Heart left ventricle (tissue), 16 donors: ENCODE measurements at places on chromosomes 1 and 21. TPM values are rescaled to one million over a fixed set of nuclear protein-coding genes. Genes with fewer than 3 reads are reported as not detected.

DNA sequence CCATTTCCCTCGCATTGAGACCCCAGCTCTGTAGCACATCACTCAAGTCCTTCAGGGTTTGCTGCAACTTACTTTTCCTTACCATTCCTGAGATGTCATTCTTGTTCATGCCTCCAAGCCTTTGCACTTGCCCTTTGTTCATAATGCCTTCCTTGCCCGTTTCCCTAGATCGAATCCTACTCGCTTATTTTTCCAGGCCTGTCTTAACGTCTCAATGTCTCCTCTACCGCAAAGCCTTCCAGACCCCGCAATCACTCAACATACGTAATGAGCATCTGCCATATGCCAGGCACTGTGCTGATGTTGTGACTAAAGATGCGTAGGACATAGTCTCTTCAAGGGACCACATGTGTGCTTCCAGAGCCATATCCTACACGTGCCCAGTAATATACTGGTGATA lies 31.1 kb upstream of the CNIH3 start:
- H3K36me3 ChIP-seq = no peaks in the 10 kb centered on the region
- no peak overlapping the region for H3K4me3 ChIP-seq
- H3K27ac ChIP-seq = no peak overlapping the region
- DNase-seq = no peak

GRCh38 chr1:78229344-78229743 lies 183.6 kb downstream of the GIPC2 start:
- H3K27ac ChIP-seq = no peak overlapping the region
- H3K4me1 ChIP-seq = no peaks in the 10 kb centered on the region
- no peak for DNase-seq
- H3K27me3 ChIP-seq = no peaks in the 10 kb centered on the region

DNA sequence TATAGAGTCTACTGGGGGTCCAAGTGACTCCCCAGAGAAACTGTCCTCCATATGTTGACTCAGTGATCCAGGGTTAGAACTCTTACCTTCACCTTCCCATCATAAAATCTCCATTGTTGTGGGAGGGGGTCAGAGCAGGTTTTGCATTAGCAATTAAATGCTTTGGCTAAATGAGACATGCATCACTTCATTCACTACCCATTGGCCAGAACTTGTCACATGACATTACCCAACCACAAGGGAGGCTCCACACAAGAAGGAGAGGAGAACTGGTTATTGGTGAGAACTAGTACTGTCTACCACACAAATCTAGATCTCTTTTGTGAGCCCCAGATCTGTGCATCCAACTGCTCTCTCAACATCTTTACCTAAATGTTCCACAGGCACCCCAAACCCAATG lies 4.2 kb upstream of the C1orf162 start:
- peaks cover 17% of the 10 kb centered on the region for H3K4me1 ChIP-seq
- H3K4me3 ChIP-seq = no peak overlapping the region
- no peak for DNase-seq

- no peaks in the 10 kb centered on the region for H3K27me3 ChIP-seq
- no peak overlapping the region for H3K4me3 ChIP-seq
- DNase-seq = no peak
Observed at GRCh38 chr1:66493731-66494130, 40.2 kb upstream of the SGIP1 start.

- no peaks in the 10 kb centered on the region for H3K27me3 ChIP-seq
- H3K36me3 ChIP-seq = no peaks in the 10 kb centered on the region
- no peak overlapping the region for H3K4me3 ChIP-seq
- no peak overlapping the region for H3K27ac ChIP-seq
- H3K4me1 ChIP-seq = no peaks in the 10 kb centered on the region
Observed at GRCh38 chr1:4269330-4269729, 369.3 kb upstream of the C1orf174 start.

GRCh38 chr21:29209696-29210095 lies 79.3 kb downstream of the MAP3K7CL start:
- no peak for DNase-seq
- H3K27ac ChIP-seq = no peak overlapping the region
- no peaks in the 10 kb centered on the region for H3K4me1 ChIP-seq
- H3K27me3 ChIP-seq = no peaks in the 10 kb centered on the region

DNA sequence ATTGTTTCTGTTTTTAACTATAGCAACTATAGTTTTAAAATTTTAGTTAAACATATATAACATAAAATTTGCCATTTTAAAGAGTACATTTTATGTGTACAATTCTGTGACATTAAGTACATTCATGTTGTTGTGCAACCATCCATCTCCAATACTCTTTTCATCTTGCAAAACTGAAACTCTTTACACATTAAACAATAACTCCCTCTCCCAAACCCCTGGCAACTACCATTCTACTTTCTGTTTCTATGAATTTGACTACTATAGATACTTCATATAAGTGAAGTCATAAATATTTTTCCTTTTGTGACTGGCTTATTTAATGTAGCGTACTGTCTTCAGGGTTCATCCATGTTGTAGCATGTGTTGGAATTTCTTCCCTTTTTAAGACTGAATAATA lies 25.9 kb downstream of the PCBP3 start:
- no peaks in the 10 kb centered on the region for H3K36me3 ChIP-seq
- no peak overlapping the region for H3K4me3 ChIP-seq
- no peak for DNase-seq
- H3K27me3 ChIP-seq = no peaks in the 10 kb centered on the region

- H3K36me3 ChIP-seq = no peaks in the 10 kb centered on the region
- peaks cover 71% of the 10 kb centered on the region for H3K4me1 ChIP-seq
- peak overlapping the region; percentile 66 for H3K27ac ChIP-seq
Observed at GRCh38 chr1:99657213-99658030, 11.5 kb downstream of the PALMD start.

DNA sequence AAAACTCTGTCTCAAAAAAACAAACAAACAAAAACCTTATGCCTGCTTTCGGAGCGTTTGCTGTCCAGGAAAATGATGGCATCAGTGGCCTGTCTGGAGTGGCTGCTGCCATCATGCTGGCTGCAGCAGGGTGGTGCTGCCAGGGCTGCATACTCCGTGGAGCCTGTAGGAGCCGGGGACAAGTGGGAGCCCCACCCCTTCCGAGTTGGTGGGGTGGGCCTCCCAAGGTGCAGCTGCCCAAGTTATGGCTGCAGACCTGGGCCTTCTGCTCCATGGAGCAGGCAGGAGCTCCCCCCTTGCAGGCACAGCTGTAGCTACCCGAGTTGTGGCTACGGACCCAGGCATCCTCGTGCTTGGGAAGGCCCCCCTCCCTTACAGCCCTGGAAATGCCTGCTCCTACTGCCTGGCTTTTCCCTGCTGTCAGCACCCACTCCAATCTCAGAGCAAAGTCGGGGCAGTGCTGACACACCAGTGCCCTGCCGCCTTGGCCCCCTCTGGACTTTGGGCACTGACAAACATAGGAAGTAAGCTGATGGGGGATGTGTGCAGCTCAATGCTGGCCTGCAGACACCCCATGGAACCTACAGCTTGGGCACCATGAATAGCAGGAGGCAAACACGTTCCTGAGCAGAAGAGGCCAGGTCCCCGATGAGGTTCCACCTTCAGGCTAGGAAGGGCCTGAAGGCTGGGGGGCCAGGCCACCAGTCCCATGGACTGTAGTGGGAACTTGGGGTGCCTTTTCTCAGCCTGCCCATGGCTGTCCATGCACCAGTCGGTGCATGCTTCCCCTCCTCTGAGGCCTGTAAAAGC lies 60.4 kb downstream of the CC2D1B start:
- no peak for DNase-seq
- no peaks in the 10 kb centered on the region for H3K27me3 ChIP-seq
- H3K36me3 ChIP-seq = peaks cover 16% of the 10 kb centered on the region
- H3K4me1 ChIP-seq = no peaks in the 10 kb centered on the region
- no peak overlapping the region for H3K27ac ChIP-seq
- no peak overlapping the region for H3K4me3 ChIP-seq

DNA sequence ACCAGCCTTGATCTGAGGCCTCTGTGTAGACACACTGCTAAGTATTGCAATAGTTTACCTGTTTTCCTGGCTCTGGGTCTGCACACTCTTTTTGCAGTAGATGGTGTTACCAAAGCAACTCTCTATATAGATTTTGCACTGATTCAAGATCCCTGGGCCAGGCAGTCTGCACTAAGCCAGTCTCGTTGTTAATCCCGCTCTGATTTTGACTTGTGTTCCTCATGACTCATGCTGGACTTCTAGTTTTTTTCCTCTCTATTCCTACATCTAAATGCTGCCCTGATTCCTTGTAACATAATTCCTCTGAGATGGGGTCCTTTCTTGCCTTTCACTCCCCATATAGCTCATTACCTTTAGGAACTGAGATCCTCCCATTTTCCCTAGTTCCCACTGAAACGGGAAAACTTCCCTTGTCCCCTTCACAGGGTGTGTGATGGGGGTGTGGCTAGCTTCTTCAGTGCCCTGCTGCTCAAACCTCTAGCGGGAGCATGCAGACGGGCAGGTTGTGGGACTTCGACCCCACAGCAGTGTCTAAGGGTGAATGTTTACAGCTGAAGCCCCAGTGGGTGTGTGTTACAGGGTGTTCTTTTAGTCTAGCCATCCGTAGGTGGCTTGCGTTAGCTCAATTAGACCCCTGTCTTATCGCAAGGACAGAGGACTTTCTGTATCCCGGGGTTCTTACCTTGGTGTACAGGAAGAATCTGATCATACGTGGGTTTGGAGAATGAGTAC lies 106.5 kb upstream of the RAB3GAP2 start:
- H3K27me3 ChIP-seq = no peaks in the 10 kb centered on the region
- H3K4me1 ChIP-seq = no peaks in the 10 kb centered on the region
- no peak overlapping the region for H3K4me3 ChIP-seq

- H3K27me3 ChIP-seq = no peaks in the 10 kb centered on the region
- H3K27ac ChIP-seq = no peak overlapping the region
- no peaks in the 10 kb centered on the region for H3K4me1 ChIP-seq
- H3K4me3 ChIP-seq = no peak overlapping the region
Observed at GRCh38 chr1:76294482-76295194, 220.1 kb downstream of the ST6GALNAC3 start.

- DNase-seq = no peak
- H3K27me3 ChIP-seq = no peaks in the 10 kb centered on the region
- peaks cover 7% of the 10 kb centered on the region for H3K4me1 ChIP-seq
- H3K27ac ChIP-seq = peak overlapping the region; percentile 64
- peak overlapping the region; percentile 39 for H3K4me3 ChIP-seq
- no peaks in the 10 kb centered on the region for H3K36me3 ChIP-seq
Observed at GRCh38 chr1:182602935-182603645, 1.1 kb downstream of the RGS16 start.

DNA sequence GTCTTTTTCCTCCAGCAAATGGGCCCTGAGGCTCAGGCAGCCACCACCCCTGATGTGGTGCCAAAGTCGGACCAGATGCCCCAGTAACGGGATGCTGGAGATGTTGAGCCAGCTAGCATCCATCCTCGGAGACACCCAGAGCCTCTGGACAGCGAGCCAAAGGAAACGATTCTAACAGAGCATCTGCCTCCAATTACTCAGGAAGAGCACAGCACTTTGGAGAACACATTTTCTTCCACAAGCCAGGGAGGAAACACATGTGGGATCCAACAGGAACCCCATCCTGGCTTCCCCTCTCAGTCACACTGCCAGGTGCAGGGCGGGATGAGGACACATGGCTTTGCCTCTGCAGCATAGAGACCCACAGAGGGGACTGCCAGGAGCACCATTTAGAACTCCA lies 44.9 kb downstream of the C1orf198 start:
- no peaks in the 10 kb centered on the region for H3K27me3 ChIP-seq
- H3K4me1 ChIP-seq = peaks cover 65% of the 10 kb centered on the region
- H3K27ac ChIP-seq = peak overlapping the region; percentile 80

GRCh38 chr21:25297117-25297516 lies 310.2 kb downstream of the MRPL39 start:
- H3K27ac ChIP-seq = no peak overlapping the region
- no peaks in the 10 kb centered on the region for H3K4me1 ChIP-seq
- no peaks in the 10 kb centered on the region for H3K36me3 ChIP-seq
- no peak for DNase-seq
- no peak overlapping the region for H3K4me3 ChIP-seq

DNA sequence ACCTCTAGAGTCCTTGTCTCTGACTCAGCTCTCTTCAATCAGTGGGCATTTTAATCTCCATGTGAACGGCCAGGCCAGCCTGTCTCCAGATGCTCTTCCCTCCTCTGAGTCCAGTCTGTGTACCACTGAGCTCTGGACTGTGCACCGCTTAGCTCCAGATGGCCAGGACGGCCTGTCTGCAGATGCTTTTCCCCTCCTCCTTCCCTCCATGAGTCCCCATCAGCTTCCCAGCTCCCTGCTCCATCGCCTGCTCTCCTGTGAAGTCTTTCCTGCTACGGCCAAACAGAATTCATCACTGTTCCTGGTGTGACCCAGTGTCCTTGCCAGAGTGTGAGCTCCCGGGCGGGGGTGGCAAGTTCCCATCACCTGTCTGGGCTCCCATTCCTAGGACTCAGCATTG lies 42.0 kb downstream of the STUM start:
- no peak for DNase-seq
- H3K36me3 ChIP-seq = no peaks in the 10 kb centered on the region
- no peaks in the 10 kb centered on the region for H3K27me3 ChIP-seq
- H3K4me3 ChIP-seq = no peak overlapping the region
- no peak overlapping the region for H3K27ac ChIP-seq

DNA sequence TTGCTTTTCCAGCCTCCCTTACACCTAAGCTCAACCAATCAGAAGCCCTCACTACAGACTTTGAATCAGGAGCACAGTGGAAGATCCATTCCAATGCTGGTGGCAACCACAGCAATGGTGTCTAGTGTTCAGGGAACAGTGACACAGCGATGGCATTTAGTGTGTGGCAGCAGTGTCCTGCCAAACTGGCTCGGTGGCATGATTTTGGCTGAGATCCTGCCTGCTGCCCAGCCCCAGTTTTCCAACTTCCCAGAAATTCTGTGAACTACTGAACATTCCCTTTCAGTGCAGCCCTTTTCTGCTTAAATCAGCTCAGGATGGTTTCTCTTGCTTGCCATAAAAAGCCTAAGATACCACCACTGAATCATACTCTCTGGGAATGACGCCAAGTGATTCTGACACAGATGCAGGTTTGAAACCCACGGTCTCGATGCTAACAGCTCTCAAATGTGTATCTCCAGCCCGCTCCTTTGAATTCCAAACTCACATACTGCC lies 8.8 kb downstream of the ASAP3 start:
- DNase-seq = no peak
- peak overlapping the region; percentile 25 for H3K27ac ChIP-seq
- no peak overlapping the region for H3K4me3 ChIP-seq
- H3K27me3 ChIP-seq = no peaks in the 10 kb centered on the region
- H3K36me3 ChIP-seq = no peaks in the 10 kb centered on the region

The SLAMF7 gene
- 0.21 TPM for polyA plus RNA-seq

The ZMYND12 gene
- polyA plus RNA-seq = 1.2 TPM

The APOBEC4 gene
- not detected for polyA plus RNA-seq

The TOE1 gene
- 5.4 TPM for polyA plus RNA-seq

The AMY1C gene
- polyA plus RNA-seq = not detected

The DNM3 gene
- 0.44 TPM for polyA plus RNA-seq

The CADM3 gene
- 1.7 TPM for polyA plus RNA-seq

The BEND5 gene
- polyA plus RNA-seq = 0.85 TPM

The ATF6 gene
- 16.2 TPM for polyA plus RNA-seq

The RGS5 gene
- 90.2 TPM for polyA plus RNA-seq

The LCE1D gene
- polyA plus RNA-seq = not detected

The OR2T29 gene
- polyA plus RNA-seq = not detected

The LCE3E gene
- polyA plus RNA-seq = not detected

The DNASE2B gene
- 0.06 TPM for polyA plus RNA-seq
